AG04450 (cell line): ENCODE measurements at places on chromosomes 6 and 20.
A peak's percentile ranks its signal among the peaks of the same experiment; 100 is the strongest.

DNA sequence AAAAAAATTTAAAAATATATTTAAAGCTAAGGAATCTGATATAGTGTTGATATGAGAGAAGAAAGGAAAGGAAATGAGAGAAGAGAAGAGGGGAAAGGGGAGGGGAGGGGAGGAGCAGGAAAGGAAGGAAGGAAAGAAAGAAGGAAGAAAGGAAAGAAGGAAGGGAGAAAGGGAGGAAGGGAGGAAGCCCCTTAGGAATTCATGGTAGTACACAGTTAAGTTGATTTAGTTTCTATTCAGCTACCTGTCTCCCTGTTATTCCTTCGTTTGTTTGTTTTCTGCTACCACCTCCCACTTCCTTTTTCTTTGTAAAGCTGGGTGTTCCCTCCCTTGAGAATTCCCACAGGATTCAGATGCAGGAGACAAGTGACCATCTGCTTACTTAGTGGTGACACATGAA, 1025.4 kb upstream of the FLRT3 start:
- DNase-seq = no peak

GRCh38 chr6:102407886-102408741, 1014.6 kb downstream of the GRIK2 start:
- no peak for DNase-seq

GRCh38 chr6:32047855-32048766, 9.9 kb downstream of the CYP21A2 start:
- peak; percentile 7 for DNase-seq

DNA sequence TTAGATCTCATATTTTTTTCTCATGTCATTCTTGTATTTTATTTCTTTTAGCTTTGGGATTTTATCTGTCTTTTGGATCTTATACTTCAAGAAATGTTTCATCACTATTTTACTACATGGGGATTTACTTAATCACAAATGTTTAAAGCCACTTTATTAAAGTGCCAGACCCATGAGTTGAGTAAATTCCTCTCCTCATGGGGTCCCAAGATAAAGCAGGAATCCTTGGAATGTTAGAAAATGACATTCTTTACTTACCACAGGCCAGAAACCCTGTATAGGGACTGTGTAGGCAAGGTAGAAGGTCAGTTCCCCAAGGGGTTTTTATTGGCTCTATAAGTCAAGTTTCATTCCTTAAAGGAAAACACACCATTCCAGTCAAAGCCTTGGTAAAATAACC, 28.4 kb upstream of the OR2J2 start:
- DNase-seq = no peak

DNA sequence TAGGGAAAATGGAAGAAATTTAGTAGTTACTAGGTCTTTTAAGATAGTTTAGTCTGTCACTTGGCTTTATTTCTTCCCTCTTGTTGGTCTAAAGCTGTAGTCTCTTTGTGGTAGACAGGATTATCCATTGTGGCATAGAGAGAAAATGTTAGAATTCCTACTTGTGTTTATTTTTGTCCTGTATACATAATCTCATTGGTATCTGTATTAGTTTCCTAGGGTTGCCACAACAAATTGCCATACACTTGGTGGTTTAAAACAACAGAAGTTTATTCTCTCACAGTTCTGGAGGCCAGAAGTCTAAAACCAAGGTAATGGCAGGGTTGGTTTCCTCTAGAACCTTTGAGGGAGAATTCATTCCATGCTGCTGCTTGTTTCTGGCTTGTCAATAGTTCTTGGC, 119.4 kb downstream of the ZFAND3 start:
- no peak for DNase-seq
